ENCODE measurements at places on chromosomes 1 and 21. TPM values are rescaled to one million over a fixed set of nuclear protein-coding genes. Genes with fewer than 3 reads are reported as not detected.

The GJA4 gene
- 15.9 TPM for total RNA-seq

The PRAMEF33 gene
- total RNA-seq = not detected

The F5 gene
- 8.4 TPM for total RNA-seq

The IL6R gene
- total RNA-seq = 80.7 TPM

The RPL5 gene
- total RNA-seq = 1,980 TPM

The ST7L gene
- 28.4 TPM for total RNA-seq

The CD1D gene
- total RNA-seq = 1.3 TPM

DNA sequence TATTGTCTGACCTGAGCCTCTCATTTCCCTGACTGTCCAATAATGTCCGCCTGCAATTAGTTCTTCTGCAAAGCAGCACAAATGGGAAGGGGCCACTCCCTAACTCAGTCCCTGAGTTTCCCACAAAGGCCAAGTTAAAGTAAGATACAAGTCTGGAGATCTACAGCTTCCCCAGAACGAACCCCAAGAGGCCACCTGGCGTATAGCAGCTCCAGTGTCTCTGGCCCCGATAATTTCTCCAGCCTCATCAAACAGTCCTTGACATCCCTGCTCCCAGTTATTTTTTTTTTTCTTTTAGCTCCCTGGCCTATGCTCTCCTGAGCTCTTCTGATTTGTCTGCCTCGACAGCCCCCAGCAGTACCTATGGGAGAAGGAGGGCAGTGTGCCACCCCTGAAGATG is 8.1 kb upstream of the ACKR1 start:
- DNase-seq = no peak

- no peak for DNase-seq
These were observed 23.1 kb upstream of the DNASE2B start for GRCh38 chr1:84374991-84375696.

GRCh38 chr1:234962340-234962989 is 166.2 kb downstream of the TOMM20 start:
- DNase-seq = no peak

- no peak for DNase-seq
These were observed 56.8 kb upstream of the ERRFI1 start for GRCh38 chr1:8082945-8083344.

- DNase-seq = no peak
These were observed 523.2 kb downstream of the MATN1 start for GRCh38 chr1:30200161-30200560.

- DNase-seq = no peak
These were observed 35.3 kb downstream of the LDLRAD1 start for GRCh38 chr1:53982763-53983104.
